ENCODE measurements at places on chromosomes 7 and 10.

GRCh38 chr7:42900842-42901241, 11.0 kb downstream of the C7orf25 start:
- no peak for DNase-seq

DNA sequence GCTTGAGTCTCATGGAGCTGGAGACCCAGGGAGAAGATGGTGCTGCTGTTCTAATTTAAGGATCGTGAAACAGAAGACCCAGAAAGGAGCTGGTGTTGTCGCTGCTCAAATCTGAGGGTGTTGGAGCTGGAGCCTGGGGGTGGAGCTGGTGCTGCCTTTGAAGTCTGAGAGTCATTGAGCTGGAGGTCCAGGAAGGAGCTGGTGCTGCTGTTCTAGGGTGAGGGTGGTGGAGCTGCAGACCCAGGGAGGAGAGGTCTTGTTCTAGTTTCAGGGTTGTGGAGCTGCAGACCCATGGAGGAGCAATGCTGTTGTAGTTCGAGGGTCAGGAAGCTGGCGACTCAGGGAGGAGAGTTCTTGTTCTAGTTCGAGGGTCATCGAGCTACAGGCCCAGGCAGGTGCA, 84.1 kb upstream of the ZNF479 start:
- DNase-seq = no peak

- DNase-seq = no peak
These were observed 3.6 kb upstream of the TBX20 start for GRCh38 chr7:35257251-35258124.

DNA sequence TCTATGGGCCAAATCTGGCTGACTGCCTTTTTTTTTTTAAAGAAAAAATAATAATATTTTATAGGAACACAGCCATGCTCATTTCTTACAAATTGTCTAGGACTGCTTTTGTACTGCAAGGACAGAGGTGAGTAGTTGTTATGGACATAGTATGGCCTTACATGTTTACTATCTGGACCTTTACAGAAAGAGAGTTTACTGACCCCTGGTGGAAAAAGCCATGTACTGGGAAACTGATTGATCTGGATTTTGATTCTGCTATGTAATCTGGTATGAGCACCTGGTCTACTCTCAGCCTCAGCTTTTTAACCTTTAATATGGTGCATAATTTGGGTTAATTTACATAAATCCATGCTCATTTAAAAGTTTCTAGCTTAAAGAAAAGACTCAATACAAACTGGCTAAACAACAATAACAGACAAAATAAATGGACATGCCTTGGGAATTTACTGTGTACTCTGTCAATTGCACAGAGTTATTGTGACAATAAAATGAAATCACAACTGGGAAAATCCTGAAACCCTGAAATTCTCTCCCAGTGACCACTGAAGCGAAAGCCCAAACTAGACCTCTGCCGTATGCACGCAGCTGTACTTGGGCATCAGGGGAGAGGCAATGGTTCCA, 260.7 kb downstream of the BMPER start:
- no peak for DNase-seq

GRCh38 chr7:143931739-143932138, 3.3 kb upstream of the OR2F2 start:
- no peak for DNase-seq

DNA sequence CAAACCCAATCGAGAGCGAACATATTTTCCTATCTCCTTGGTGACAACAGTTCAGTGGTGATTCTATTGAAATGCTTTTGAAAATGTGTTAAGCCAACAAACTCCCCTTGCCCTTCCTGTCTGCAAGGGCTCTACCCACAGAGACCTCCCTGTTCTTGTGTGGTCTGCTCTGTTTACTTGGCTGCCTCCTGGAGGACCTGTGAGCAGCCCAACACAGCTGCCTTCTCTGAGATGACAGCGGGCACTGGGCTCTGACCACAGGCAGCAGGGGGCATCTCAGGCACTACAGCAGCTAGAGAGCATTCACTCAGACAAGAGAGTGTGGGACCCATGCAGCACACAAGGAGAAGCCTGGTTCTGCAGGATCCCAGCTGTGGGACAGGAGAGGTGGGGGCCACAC, 416.4 kb downstream of the TCERG1L start:
- DNase-seq = no peak

DNA sequence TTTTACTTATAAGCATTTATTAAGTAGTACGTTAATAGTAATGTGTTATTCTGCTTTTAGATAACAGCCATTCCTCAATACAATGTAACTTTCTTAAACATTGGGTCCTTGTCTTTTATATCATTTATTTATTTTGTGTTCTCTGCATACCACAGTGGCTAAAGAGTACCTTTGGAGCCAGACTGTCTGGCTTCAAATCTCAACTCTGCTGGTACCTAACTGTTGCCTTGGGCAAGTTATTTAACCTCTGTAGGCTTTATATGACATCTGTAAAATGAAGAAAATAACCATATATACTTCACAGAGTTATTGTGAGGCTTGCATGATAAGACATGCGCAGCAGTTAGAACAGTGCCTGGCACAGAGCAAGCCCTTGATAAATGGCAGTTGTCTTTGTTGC, 397.6 kb downstream of the MDFIC start:
- DNase-seq = no peak

- DNase-seq = no peak
These were observed 13.4 kb upstream of the PRF1 start for GRCh38 chr10:70615784-70616522.

GRCh38 chr10:91689731-91690168, 56.9 kb upstream of the PPP1R3C start:
- peak; percentile 47 for DNase-seq
